Lung (tissue), 17 donors: ENCODE measurements at places on chromosomes 2 and 18. TPM values are rescaled to one million over a fixed set of nuclear protein-coding genes. Genes with fewer than 3 reads are reported as not detected.

DNA sequence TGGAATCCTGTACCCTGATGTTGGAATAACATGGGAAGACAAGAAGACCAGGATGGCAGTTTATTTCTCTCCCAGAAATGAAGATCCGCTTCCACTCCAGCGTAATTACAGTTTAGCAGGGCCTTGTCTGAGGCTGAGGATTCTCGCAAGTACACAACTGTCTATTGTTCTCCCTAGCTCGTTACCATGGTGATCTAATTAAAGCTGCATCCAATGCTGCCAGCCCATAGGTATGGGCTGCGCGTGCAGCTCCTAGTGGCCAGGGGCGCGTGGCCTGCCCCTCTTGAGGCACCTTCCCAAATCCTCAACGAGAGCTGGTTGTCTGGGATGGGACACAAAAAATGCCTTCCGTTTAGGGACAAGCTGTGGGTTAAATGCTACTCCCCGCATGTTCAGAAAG lies 344.9 kb downstream of the CYRIA start:
- no peaks in the 10 kb centered on the region for H3K27me3 ChIP-seq
- H3K36me3 ChIP-seq, result no peaks in the 10 kb centered on the region
- DNase-seq, result no peak
- no peak overlapping the region for H3K27ac ChIP-seq
- no peaks in the 10 kb centered on the region for H3K4me1 ChIP-seq

GRCh38 chr2:219204425-219205164 lies 2.0 kb upstream of the ZFAND2B start:
- H3K36me3 ChIP-seq, result peaks cover 10% of the 10 kb centered on the region
- peaks cover 16% of the 10 kb centered on the region for H3K4me1 ChIP-seq
- no peaks in the 10 kb centered on the region for H3K27me3 ChIP-seq
- no peak overlapping the region for H3K27ac ChIP-seq

DNA sequence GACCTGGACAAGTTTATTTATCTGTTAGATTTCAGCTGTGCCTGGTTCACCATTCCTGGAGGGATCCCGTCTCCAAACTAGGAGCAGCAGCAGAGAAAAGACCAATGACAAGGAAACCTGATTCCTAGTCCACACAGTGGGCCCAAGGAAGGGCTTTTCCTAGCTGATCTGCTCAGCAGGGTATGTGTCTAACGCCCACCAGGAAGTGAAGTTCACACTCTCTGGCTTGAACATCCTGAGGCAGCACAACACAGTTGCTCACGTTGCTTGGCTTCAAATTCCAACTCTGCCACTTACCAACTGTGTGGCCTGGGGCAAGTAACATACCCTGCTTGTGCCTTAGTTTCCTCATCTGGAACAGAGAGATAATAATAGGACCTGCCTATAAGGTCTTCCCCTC lies 42.9 kb downstream of the XDH start:
- no peak overlapping the region for H3K4me3 ChIP-seq
- no peak overlapping the region for H3K27ac ChIP-seq
- no peaks in the 10 kb centered on the region for H3K4me1 ChIP-seq
- H3K36me3 ChIP-seq, result no peaks in the 10 kb centered on the region

DNA sequence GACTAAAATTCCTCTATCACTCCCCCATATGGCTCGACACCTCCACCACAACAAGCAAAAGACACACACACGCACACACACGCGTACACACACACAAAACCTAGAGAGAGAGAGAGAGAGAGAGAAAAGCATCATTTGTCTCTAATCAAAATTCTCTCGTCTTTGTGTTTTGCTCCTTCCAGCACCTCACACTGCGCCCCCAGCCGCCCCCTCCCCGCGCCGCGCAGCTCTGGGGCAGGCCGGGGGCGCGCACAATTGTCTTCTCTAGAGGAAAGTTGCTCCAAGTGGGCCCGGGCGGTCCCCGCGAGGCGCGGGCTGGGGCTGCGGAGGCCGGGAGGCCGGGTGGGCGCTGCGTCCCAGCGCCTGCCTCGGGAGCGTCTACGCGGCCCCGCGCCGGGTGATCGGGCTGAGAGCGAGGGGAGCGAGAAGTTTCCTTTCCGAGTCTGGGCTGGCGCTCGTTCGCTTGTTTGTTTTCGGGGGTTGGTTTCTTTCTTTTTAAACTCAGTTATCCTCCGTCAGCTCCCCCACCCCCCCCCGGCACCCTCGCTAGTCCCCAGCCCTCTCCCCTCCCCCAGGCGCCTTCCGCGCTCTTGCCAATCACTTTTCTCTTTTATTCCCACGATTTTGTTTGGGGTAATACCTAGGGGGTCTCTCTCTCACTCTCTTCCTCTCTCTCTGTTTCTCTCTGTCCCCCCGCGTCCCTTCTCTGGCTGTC lies 4.1 kb downstream of the ZEB2 start:
- peak overlapping the region; percentile 71 for H3K4me3 ChIP-seq
- peak overlapping the region; percentile 99 for H3K27ac ChIP-seq
- peaks cover 5% of the 10 kb centered on the region for H3K4me1 ChIP-seq
- DNase-seq, result peak; percentile 75

- H3K4me3 ChIP-seq, result peak overlapping the region; percentile 27
- DNase-seq, result peak; percentile 72
- H3K27me3 ChIP-seq, result peaks cover 52% of the 10 kb centered on the region
- H3K27ac ChIP-seq, result peak overlapping the region; percentile 67
- no peaks in the 10 kb centered on the region for H3K36me3 ChIP-seq
These were observed 797 bp upstream of the GRHL1 start for GRCh38 chr2:9950521-9951271.

DNA sequence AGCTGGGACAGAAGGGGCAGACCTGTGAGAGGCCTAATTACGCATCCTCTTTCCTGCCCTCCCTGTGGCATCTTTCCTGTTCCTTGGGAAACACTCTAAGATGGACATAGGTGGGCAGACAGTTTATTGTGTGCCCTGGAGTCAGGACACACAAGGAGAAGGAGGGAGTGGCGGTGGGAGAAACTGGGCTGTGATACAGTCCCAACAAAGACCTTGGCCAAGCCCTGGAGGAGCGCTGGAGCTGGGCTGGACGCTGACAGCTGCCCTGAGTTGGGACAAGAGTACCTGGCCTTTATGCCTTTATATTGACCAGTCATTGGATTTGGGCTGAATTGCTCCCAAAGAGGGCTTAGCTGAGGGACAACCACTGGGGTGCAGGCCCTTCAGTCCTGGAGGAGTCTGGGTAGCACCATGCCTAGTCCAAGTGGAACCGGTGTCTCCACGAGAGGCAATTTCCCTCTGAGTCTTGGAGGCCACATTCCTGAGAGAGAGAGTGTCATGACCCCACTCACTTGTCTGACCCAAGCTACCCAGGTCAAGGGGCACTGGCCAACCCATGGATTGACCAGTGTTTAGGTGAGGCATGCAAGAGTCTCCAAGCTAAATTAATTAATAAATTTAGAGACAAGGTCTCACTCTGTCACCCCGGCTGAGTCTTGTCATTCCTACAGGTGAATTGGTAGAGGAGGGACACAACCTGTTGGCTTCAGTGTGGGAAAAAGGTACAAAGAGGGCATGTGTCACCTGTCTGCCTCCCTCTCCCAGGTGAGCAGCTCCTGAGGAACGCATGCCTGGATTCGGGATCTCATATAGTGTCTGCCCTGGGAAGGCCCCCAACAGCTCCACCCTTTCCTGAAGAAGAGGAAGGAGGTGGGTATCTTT lies 107.1 kb upstream of the ST3GAL5 start:
- no peak overlapping the region for H3K27ac ChIP-seq
- H3K4me3 ChIP-seq, result no peak overlapping the region
- no peaks in the 10 kb centered on the region for H3K4me1 ChIP-seq
- H3K27me3 ChIP-seq, result no peaks in the 10 kb centered on the region

DLX1 gene
- not detected for total RNA-seq

RBM43 gene
- 7.9 TPM for total RNA-seq

DNA sequence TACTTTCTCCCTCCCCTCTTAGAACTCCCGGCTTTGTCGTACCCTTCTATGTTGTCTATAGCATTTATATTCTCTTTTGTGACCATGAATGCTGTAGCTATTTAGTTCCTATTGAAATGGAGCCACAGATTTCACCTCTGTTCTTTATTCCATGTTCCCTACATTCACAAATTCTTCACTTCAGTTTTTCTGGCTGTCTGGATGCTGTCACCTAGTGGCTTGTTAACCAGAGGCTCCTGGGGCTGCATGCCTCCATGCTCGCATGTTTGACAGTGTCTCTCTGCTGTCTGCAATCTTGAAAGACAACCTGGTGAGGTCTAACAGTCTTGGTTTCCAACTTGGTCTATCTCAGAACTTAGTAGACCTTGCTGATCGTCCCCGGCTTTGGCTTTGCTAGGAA lies 48.2 kb downstream of the CFAP221 start:
- H3K4me1 ChIP-seq, result no peaks in the 10 kb centered on the region
- no peaks in the 10 kb centered on the region for H3K36me3 ChIP-seq
- no peak overlapping the region for H3K4me3 ChIP-seq
- DNase-seq, result no peak
- H3K27me3 ChIP-seq, result no peaks in the 10 kb centered on the region

DNA sequence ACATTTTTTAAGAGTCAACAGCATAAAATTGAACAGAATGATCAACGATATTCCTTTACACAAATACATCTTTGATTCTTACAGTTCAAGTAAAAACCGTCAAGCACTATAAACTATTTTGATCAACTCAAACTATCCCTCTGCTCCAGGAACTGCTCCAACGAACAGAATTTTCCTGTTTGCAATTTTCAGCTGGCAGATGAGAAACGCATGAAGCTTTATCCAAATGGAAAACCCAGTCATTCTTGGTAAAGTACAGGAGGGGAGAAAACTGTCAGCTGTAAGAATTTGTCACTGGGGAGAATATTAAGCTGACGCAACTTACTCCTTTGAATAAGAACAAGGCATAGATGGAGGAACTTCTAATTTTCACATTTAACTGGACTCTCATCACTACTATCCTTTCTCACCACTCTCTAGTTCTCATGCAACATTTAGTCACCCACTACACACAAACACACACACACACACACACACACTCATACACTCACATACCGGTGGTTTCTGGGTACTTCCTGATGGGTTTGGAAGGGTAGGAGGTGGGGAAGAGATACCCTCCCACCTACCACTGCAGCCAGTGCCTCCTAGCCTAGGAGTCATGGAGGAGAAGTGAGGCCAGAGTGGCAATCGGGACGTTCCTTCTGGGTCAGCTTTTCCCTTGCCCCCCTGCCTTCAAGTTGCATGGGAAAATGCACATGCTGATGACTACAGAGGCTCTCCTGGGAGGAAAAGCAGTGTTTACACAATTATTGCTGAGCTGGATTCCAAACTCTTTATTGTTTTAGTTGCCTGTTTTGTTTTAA lies 54.0 kb upstream of the SPATS2L start:
- H3K27me3 ChIP-seq, result no peaks in the 10 kb centered on the region
- peaks cover 7% of the 10 kb centered on the region for H3K4me1 ChIP-seq
